ENCODE measurements at places on chromosomes 7 and 10. TPM values are rescaled to one million over a fixed set of nuclear protein-coding genes. Genes with fewer than 3 reads are reported as not detected.

The CAV1 gene
- total RNA-seq = 1,552 TPM

The EPHB6 gene
- 0.79 TPM for total RNA-seq

The RFC2 gene
- 32.7 TPM for total RNA-seq

GRCh38 chr7:12970626-12971025, 283.2 kb downstream of the ARL4A start:
- DNase-seq = no peak

DNA sequence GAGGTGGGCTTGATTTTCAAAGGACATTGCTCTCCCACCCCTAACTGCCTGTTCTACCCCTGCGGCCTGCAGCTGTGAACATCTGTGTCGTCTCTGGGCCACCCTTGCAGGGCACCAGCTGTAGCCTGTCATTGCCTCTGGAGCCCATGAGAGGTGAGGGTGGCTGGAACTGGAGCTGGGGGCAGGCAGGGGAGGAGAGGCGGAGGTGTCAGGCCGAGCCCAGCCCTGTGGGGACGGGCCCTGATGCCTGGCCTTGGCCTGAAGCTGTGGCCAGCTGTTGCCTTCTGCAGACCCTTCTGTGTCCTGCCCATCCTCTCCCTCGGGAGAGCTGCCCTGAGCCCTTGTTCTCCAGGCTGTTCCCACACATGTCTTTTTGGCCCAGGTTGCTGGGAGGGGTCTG, 44.5 kb downstream of the PALD1 start:
- no peak for DNase-seq

- no peak for DNase-seq
Measured at GRCh38 chr7:25358926-25359325, 130.6 kb upstream of the NPVF start.
